ENCODE measurements at places on chromosomes 1 and 21.

- DNase-seq: peak; percentile 14
These were observed 140.4 kb downstream of the COL24A1 start for GRCh38 chr1:86016076-86016759.

- DNase-seq: no peak
These were observed 7.9 kb downstream of the TIAM1 start for GRCh38 chr21:31335957-31336738.

- no peak for DNase-seq
These were observed 862 bp downstream of the GSTM3 start for GRCh38 chr1:109739738-109740614.

DNA sequence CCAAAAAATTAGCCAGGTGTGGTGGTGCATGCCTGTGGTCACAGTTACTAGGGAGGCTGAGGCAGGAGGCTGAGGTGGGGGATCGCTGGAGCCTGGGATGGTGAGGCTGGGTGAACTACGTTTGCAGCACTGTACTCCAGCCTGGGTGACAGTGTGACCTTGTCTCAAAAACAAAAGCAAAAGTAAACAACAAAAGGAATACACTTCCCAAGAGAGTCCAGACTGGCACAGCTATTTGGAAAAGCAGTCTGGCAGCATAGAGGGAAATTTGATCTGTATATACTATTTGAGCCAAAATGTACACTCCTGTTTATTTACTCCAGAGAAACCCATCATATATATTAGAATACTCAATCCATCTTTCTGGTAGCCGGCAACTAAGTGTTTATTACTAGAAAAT lies 107.0 kb upstream of the HMCN1 start:
- no peak for DNase-seq

DNA sequence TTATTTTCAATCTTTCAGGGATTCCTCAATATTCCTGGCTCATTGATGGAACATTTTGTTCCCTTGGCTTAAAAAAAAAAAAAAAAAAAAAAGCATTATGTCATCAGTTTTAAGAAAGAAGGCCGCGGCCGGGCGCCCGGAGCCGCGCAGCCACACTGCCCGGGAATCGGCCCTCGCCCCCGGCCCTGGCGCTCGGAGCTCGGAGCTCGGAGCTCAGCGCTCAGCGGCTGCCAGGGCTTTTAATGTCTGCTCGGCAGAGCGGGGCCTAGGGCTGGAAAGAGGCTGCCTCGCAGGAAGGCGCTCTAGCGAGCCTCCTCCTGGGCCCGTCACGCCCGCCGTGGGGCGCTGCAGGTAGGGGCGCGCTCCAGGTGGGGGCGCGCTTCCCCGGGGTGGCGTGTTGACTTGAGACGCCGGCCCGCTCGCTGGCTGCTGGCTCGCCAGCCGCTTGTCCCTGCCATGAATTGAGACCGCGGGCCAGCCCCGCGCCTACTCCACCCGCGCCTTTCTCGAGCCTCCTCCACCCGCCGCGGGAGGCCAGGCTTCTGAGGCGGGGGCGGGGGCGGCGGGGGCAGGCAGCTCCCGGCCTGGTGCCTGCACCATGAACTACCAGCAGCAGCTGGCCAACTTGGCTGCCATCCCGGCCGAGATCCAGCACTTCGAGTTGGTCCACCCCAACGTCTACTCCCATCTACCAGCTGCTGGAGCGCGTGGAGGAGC lies 5.4 kb upstream of the TDRD5 start:
- no peak for DNase-seq

Measured in NAMALWA (cell line).